Fibroblast of the aortic adventitia (primary cell): ENCODE measurements at places on chromosomes 16 and 17.
A peak's percentile ranks its signal among the peaks of the same experiment; 100 is the strongest.

- DNase-seq, result no peak
Measured at GRCh38 chr17:40247926-40248495, 28.9 kb downstream of the WIPF2 start.

DNA sequence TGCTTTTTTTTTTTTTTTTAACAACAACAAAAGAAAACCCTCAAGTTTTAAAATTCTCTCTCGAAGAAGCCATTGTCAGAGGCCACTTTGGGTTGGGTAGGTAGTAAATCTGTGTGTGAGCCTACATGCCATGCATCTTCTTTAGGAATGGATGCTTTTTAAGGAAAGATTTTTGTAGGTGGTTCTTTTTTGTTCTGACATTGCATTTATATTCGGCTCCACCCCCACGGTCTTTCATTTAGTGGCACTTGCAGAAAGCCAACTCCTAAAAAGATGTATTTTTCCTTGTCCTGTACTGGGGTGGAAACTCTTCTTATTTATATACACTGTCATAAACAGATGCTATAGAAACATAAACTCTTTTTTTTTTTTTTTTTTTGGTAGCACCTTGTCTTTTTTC lies 35.1 kb downstream of the KCNJ2 start:
- no peak for DNase-seq

GRCh38 chr16:65704866-65705265 lies 583.0 kb upstream of the CDH11 start:
- no peak for DNase-seq

- DNase-seq, result no peak
Measured at GRCh38 chr17:5644065-5644464, 59.8 kb upstream of the NLRP1 start.

DNA sequence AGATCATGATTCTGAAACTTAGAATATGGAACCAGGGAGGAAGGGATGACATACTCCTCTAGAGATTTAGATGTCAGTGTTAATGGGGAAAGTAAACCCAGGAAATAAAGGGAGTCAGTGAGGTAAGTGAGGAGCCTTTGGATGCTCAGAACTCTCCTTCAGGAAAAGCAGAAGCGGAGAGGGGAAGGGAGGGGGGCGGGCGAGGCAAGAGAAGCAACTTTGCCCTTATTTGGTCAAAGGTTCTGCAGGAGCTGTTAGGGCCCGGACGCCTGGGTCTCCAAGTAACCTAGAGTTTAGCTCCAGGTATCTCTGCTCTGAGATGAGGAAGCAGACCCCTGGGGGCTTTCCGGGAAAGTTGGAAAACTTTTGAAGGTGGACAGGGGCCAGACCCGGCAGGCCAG lies 1.3 kb downstream of the PFN1 start:
- no peak for DNase-seq

- DNase-seq, result no peak
Measured at GRCh38 chr16:68512183-68512582, 26.9 kb upstream of the ZFP90 start.

GRCh38 chr16:57938936-57939871 lies 31.7 kb downstream of the CNGB1 start:
- peak; percentile 91 for DNase-seq

- DNase-seq, result peak; percentile 39
Measured at GRCh38 chr16:27642756-27643155, 92.8 kb downstream of the KATNIP start.

DNA sequence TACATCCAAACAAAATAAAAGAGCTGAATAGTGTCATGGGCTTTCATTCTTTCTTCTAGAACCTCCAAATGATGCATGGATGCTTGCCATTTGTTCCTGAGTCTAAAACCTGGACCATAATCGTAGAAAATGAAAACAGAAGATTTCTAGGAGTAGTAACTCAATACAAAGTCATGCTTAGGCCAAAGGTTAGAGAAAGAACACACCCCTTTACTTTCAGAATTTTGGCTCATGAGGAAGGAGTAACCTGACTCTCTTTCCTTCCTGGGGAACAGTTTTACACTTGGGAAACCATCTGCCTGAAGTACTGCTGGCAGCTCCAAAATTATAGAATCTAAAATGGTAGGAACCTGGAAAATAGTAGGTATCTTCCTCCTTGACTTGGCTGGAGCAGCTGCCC lies 137.2 kb downstream of the SNX11 start:
- no peak for DNase-seq

- no peak for DNase-seq
Measured at GRCh38 chr17:67576471-67577115, 141.1 kb upstream of the NOL11 start.

DNA sequence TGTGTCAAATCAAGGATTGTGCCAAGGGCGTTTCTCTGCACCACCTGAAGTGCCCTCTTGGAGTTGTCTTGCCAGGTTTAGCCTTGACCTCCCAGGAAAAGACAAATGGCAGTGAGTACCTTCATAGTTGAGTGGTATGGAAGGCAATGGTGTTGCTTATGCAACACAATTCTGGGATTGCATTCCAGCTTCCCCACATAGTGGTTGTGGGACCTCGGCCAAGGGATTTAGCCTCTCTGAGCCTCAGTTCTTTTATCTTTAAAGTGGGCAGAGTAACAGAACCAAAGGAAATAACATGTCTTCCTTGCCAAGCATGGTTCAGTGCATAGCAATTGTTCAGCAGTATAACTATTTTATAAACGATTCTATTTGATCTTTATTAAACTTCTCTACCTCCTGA lies 49.4 kb downstream of the CCDC42 start:
- DNase-seq, result peak; percentile 74

DNA sequence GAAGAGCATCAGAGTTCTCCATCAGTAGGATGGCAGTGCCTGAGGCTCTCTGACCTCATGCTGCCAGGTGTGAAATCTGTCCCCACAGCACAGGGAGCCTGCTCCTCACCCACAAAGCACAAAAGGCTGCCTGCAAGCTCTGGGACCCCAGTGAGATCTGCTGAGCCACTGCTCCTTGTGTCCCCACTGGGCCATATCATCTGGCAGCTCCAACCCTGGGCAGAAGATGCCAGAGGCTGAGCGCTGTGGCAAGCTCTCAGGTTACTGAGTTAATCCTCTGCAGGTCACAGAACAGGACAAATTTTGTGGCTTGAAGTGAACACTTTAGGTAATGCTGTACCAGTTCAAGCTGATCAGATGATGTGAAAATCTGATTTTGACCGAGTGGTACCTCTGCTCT lies 26.7 kb upstream of the ERN1 start:
- no peak for DNase-seq

GRCh38 chr17:80569924-80570323 lies 25.3 kb downstream of the RPTOR start:
- no peak for DNase-seq

DNA sequence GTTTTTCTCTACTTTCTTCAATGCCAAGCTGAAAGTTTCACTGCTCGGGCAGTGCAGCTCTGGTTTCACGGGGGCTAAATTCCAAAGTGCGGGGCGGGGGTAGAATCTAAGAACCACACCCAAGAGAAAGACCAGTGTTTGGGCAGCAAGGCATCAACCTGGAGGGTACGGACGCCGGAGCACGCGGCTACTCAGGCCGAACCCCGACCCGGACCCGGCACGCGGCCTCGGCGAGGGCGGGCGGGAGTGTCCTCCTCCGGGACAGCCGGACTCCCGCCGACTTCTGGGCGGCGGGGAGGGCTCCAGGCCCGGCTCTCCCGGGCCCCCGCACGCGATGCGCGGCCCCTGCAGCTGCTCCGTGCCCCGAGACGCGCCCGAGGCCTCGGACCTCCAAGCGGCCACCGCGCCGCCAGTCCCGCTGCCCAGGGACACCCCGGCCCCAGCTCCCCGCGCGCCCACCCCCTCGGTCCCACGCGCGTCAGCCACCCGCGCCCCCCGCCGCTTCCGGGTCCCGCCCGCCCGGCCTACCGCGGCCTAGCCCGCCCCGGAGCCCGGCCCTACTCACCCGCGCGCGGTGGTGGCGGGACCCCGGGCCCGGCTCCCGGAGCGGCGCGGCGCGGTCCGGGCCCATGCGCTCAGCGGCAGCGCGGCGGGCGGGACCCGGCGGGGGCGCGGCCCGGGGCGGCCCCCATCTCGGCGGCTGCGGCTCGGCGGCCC lies 561 bp downstream of the AXIN1 start:
- DNase-seq, result peak; percentile 18

DNA sequence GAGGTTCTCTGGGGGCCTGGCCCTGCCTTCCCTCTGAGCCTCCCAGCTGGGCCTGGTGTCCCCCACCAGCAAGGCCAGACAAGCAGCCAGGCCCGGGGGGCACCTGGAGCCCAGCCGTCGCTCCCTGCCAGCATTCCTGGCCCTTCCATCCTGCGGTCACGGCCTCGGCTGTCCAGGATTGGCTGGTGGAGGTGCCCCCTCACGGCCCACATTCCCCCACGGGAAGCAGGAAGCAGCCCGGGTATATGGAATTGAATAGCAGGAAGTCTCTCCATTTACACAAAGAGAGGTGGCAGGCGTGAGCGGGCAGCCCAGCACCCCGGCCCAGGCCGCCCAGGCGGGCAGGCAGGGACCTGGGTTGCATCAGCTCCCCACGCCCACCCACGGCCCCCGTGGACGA lies 14.5 kb downstream of the TRAF7 start:
- DNase-seq, result no peak

- DNase-seq, result no peak
Measured at GRCh38 chr17:57442914-57443571, 186.7 kb downstream of the MSI2 start.

GRCh38 chr17:5783851-5784250 lies 199.5 kb upstream of the NLRP1 start:
- no peak for DNase-seq

DNA sequence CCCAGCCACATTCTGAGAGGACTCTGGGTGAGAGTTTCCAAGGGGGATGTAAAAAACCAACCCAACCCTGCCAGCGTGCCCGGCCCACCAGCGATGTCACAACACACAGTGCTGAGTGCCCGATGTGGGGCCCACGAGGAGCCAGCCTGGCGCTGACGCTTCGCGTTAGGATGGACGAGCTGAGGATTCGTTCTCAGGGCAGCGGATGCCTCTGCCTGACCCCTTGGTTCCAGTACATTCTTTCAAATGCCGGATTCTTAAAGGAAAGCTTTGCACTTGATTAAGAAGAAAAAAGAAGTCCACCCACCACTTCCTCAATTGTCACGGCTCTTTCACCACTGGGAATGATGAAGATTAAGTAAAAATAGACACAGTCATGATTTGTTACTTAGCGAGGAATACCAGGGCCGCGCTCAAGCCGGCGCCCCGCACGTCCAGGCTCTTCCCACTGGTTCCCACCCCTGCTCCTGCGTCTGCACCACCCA lies 79.4 kb downstream of the IRF8 start:
- DNase-seq, result no peak

- no peak for DNase-seq
Measured at GRCh38 chr17:80585890-80586845, 41.5 kb downstream of the RPTOR start.

DNA sequence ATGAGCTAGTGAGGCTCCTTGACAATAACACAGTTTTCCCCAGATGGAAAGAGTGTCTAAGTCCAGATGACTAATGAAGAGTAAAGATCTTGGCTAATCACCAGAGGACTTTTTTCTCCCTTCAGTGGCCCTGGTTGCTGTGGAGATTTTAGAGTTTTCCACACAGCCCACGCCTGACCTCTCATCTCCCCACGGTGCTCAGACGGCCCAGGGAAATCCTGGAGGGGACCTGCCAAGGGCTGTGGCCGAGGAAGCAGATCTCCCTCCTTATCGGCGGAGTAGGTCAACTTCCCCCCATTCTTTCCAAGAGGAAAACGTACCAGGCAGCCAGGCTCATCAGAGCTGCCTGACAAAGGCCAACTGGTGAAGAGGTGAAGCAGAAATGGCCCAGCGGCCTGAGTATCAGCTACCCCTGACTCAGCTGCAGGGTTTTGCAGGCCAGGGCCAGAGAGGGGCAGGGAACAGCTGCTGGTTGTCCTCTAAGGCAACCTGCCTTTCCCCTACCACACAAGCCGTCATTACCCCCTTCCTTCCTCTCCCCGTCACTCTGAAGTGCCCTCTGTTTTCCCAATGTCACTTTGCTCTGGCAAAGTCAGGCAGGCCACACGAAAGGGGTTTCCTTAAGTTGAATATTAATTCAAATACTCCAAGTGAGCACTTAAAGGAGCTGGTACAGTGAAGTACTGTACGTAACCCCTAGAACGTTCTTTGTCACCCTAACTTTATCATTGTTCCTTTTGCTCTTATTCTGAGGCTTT lies 140.2 kb upstream of the ADAMTS18 start:
- peak; percentile 66 for DNase-seq

DNA sequence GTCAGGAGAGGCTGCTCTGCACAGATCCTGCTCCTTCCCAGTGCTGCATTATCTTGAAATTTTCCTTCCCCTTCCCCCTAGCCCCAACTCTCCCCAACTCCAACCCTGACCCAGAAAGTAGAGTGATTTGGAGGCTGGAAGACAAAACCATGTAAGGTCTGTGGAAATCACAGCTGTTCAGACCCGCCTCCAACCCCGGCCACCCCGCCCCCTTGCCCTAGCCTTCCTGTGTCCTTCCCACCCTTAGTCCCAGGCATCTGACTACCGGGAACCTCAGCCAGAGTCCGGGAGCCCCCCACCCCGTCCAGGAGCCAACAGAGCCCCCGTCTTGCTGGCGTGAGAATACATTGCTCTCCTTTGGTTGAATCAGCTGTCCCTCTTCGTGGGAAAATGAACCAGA lies at the start of gene AOC3:
Gene AOC3 (plus strand): TSS at position 246 of the 400 bp plus-strand sequence. CDS start 145 bp downstream, at position 391.
- DNase-seq, result no peak
